ENCODE measurements at places on chromosomes 7 and 10. TPM values are rescaled to one million over a fixed set of nuclear protein-coding genes. Genes with fewer than 3 reads are reported as not detected.

DNA sequence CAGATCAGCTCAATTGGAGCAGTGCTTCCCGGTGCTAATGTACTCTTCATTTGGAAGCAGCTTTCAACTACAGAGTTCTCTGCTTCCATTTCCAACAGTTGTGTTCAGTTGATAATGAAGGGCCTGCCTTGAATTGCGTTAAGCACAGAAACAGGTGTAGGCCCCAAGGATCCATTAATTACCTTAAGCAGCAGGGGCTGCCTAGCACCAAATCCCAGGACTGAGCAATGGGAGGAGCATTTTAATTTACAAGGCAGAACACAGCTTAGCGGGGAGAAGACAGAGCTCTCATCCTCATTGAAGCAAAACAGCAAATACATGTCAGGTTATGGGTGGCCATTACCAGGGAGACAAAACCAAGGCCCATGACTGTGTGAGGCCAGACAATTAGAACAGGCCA, 349.6 kb downstream of the TFEC start:
- DNase-seq = no peak

DNA sequence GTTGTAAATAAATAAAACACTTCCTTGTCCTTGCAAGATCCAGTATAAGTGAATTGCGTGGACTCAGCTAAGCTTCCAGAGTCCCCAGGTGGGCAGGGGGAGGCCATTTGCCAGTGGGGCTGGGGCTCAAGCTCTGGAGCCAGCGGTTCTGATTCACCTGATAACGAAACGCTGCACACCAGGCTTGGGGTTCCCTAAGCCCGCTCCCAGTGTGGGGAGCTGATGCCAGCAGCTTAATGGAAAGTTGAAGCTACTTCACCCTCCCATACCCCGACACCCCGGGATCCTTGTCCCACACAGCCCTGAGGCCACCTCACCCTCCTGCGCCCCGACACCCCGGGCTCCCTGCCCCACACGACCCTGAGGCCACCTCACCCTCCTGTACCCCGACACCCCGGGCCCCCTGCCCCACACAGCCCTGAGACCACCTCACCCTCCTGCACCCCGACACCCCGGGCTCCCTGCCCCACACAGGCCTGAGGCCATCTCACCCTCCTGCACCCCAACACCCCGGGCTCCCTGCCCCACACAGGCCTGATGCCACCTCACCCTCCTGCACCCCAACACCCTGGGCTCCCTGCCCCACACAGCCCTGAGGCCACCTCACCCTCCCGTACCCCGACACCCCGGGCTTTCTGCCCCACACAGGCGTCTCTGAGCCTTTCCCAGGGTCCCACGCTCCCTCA, 30.8 kb downstream of the FKBP6 start:
- no peak for DNase-seq

DNA sequence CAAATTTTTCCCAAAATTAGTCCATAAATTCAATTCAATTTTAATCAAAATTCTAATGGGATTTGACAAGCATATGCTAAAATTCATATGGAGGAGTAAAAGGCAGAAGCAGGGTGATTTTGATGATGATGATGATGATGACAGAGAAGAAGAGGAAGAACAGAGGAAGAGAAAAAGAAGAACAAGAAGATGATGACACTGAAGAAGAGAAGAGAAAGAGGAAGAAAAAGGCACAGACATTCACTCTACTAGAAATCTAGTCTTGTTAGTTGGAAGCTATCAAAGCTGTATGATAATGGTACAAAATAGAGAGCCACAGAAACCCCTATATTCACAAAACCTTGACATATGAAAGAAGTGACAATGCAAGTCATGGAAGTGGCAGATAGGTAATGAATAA, 157.9 kb downstream of the ELMO1 start:
- no peak for DNase-seq

- DNase-seq = no peak
Measured at GRCh38 chr7:127678947-127679346, 27.0 kb downstream of the SND1 start.

DNA sequence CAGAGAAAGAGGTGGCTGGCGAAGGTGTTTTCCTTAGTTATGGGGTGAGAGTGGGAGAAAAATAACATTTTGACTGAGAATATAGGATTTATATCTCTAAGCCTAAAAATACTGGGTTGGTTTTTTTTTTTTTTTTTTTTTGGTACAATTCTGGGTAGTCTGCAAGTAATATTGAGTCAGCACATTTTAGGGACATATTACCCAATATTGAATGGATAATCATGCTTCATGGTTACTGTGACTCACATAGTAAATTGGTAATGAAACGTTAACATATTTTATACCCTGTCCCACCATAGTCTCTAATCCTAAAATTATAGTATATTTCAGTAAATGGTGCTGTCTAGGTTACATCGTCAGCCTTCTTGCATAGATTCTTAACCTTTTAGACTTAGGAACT, 91.4 kb downstream of the TPST1 start:
- no peak for DNase-seq

C10orf143 gene
- 3.1 TPM for polyA plus RNA-seq

CPN1 gene
- polyA plus RNA-seq = not detected

DNAJB6 gene
- polyA plus RNA-seq = 142 TPM

GIMAP1 gene
- polyA plus RNA-seq = 2.9 TPM

PRSS37 gene
- 0.28 TPM for polyA plus RNA-seq

WDR37 gene
- polyA plus RNA-seq = 12.5 TPM
